ENCODE measurements at places on chromosomes 12 and 14.

GRCh38 chr12:133251732-133252131 is 16.1 kb upstream of the ANHX start:
- no peak for DNase-seq

DNA sequence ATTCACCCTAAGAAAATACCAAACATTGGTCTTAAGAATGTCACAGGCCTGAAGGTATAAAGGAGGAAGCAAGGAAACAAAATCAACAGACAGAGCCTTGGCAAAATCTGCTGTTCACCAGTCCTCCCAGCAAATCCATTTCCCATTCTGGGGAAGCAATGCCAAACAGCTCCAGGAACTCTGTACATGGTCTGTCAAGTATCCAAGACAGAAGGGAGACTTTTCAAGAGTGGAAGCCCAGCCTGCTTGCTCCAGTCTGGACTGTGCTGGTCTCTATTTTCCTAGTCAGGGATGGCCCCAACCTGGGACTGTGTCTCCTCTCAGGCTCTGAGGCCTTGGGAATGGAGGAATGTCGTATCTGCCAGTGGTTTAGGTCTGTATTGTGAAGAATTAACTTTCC is 251.5 kb downstream of the DAD1 start:
- DNase-seq, result no peak

GRCh38 chr14:67391268-67391667 is 20.7 kb downstream of the PLEK2 start:
- DNase-seq, result no peak

- DNase-seq, result no peak
These were observed 60.8 kb downstream of the CD163L1 start for GRCh38 chr12:7383157-7383556.

- no peak for DNase-seq
These were observed 124.4 kb upstream of the PZP start for GRCh38 chr12:9332564-9332963.

DNA sequence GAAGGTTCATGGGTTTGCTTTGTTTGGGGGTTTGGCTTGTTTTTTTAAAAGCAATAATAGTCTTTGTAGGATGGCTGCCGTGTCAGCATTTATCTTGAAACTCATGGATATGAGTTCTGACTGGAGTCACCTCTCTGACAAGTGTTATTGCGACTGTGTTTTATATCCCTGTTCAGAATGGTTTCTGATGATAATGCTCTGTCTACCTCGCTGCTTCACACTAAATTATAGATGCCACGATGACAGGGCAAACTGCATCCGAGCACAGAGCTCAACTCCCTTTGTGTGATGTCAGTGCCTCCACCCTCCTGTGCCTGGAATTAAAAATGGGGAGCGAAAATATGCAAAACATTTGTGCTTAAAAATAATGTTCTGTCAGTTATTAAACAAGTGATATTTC is 250.8 kb downstream of the EGLN3 start:
- DNase-seq, result no peak

DNA sequence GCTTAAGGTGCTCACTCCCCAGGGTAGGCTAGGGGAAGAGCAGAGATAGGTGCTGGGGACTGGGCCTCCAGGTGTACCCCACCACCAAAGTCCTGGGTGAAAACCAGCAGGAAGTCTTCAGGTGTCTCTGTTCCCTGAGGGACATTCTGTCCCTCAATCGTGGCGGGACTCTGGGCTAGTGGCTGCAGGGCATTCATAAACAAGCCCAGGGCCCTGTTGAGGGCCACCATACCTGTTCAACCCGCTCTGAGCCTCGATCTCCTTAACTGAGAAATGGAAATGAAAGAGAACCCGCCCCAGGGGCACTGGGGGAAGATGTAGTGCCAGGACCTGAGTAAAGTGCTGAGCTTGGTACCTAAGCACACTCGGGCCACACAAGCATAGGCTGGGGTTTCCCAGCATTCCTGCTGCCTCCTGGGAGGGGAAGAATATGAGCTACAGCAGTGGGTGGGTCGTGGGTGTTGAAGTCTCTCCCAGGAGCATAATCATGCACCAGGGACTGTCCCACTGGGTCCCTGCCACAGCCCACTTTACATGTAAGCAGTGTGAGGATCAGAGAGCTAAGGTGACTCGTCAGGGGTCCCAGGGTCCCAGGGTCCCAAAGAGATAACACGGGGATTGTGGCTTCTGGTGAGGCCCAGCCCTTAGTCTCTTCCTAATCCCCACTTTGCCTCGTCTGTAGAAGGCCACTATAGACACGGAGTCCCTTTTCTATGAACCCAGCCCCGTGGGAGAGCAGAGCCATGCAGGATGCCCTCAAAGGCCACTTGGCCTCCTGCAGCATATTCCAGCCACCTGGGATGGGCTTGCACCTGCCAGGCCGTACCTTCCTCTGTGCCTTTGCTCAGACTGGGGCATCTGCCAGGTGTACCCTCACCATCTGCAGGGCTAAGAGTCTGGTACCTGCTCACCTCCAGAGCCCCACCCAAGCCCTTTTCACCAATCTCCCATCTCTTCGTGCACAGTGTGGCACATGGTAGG is 14.4 kb downstream of the FAM222A start:
- DNase-seq, result peak; percentile 41

- no peak for DNase-seq
These were observed 50.1 kb downstream of the CCDC88C start for GRCh38 chr14:91367173-91368171.

- no peak for DNase-seq
These were observed 233.4 kb upstream of the SYT10 start for GRCh38 chr12:33672836-33673577.

- DNase-seq, result no peak
These were observed 377.0 kb upstream of the ATP2B1 start for GRCh38 chr12:90085494-90086274.

DNA sequence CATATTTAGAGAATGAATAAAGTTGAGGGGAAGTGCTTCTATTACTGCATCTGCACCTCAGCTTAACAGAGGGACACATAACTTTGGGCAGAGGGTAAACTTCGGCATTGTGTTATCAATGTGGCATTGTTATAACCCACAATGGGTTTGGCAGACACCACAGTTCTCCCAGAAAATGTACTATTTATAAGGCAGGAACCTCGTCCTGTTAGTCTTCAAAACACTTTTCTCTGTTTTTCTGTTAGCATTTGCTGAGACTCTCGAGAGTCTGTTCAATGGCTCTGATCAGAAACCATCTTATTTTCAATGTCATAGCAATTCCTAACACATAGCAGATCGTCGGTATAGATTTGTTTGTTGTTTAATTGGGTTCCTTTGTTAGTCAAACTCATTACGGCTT is 13.9 kb downstream of the PPP1R36 start:
- DNase-seq, result no peak

All from nucleus accumbens (tissue), 56 donors.